Stimulated activated CD4-positive, alpha-beta T cell treated with anti-CD3 and anti-CD28 coated beads, Interleukin-1b, Interleukin-23, amount 100 ng/mL, for 24 hours (primary cell): ENCODE measurements at places on chromosomes 13 and 19.

DNA sequence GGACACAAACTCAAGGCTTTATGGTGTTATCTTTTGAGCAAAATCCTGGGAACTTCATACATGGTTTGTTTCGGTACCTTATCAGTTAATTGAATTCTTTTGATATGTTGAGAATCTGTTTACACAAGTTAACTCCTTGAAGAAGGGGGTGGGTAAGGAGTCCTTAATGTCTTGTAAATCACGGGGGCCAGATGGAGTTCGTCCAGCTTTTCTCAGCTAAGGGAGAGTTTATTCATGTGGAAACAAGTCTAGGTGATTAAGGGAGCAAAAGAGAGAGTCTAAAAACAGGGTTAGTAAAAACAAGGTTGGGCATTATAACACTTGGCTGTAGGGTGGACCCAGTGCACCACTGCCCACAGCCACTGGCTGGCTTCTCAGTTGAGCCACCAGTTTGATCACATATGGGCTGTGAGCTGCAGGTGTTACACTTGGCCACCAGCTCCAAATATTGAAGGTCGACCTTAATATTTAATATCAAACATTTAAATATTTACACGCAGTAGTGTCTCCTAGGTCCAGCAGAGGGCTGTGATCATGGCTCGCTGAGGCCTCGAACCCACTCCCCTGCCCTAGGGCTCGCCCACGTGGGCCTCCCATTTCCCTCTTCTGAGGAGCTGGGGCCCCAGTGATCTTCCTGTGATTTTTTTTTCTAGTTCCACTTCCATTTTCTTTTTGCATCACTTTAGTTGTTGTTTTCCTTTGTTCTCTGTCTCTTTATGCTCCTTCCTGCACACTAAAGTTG lies 21.0 kb upstream of the ZNF43 start:
- no peak for DNase-seq

DNA sequence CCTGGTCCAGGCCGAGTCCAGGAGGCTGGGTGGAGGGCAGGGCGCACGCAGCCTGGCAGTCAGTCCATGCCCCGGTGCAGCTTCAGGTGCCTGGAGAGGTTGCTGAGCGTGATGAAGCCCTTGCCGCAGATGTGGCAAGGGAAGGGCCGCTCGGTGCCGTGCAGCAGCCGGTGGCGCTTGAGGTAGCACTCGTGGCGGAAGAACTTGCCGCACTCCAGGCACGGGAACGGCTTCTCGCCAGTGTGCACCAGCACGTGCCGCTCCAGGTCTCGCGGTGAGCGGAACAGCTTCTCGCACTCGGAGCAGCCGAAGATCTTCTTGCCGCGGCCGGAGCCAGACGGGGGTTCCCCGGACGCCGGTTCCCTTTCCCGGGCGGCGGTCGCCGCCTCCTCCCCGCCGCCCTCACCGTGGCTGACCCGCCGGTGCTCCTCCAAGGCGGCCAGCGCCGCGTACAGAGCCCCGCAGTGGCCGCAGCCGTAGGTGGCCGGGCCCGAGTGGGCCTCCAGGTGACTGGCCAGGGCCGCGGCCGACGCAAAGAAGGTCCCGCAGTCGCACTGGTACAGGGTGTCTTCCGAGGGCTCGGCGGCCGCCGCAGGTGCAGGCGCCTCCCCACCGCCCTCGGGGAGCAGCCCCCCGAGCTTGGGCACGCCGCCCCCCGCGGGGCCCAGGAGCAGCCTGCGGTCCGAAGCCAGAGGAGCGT lies 6.8 kb downstream of the FIZ1 start:
- no peak for DNase-seq

GRCh38 chr19:24054044-24054935 lies 32.7 kb upstream of the ZNF254 start:
- DNase-seq: no peak

DNA sequence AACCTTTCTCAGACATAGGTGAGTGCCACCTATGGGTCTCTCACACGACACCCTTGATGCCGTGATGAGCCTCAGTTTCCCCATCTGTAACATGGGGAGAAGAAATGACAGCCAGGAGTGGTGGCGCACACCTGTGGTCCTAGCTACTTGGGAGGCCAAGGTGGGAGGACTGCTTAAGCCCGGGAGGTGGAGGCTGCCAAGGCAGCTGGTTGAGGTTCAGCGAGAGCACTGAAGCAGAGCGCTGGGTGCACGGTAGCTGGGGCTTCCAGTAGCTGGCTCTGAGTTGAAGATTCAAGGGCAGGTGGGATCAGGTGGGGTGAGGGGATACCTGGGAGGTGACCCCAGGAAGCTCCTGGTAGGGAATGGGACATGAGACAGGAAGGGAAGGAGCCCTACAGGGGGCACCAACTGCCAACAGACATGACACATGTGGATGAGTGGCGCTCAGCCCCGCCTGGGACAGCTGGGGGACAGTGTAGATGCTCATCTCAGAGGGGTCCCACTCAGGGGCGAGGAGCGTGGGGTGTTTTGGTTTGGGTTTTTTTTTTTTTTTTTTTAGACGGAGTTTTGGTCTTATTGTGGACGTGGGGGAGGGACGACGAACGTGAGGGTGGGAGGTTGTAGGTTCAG lies 6.5 kb upstream of the SSBP4 start:
- DNase-seq: no peak

DNA sequence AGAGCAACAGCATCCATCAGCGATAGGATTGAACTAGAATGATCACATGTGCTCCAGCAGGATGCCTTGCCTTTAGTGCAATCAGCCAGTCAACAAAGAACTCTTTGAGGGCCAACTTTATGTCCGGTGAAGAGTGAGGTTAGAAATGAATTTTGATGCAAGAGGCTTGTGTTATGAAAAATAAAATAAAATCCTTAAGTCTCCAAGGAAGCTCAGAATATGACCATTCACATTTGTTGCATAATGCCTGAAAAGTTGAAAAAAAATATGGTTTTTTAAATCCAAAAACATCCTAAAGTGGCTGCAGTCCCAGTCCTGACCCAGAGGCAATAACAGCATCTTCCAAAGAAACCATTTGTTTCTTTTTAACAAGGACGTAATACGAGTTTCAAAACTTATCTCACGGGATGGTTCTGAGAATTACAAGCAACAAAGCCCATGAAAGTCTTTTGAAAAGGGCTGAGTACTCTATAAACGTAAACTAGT lies 61.3 kb downstream of the DCLK1 start:
- no peak for DNase-seq

GRCh38 chr13:29909081-29909730 lies 58.8 kb upstream of the UBL3 start:
- no peak for DNase-seq

DNA sequence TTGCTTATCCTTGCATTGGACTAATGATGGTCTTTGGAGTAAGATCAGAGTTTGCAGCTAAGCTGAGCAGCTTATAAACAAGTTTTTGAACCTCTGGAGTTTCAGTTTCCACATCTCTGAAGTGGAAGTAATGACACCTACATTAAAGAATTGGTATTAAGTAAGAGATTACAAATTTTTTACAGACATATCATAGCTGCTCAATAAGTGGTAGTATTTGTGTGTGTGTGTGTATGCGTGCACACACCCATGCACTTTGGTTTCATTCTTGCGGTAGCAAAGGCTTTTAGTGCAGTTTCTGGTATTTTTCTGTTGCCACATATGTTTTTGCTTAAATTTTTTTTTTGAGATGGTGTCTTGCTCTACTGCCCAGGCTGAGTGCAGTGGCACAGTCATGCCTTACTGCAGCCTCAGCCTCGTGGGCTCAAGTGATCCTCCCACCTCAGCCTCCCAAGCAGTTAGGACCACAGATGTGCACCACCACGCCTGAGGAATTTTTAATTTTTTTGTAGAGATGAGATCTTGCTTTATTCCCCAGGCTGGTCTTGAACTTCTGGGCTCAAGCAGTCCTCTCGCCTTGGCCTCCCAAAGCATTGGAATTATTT lies 4.5 kb downstream of the NAA16 start:
- no peak for DNase-seq

- DNase-seq: peak; percentile 72
These were observed at the start of gene ZNF529 for GRCh38 chr19:36573020-36573894. Gene ZNF529 (minus strand): TSS chr19:36573292. CDS start chr19:36572346, 946 bp downstream.

DNA sequence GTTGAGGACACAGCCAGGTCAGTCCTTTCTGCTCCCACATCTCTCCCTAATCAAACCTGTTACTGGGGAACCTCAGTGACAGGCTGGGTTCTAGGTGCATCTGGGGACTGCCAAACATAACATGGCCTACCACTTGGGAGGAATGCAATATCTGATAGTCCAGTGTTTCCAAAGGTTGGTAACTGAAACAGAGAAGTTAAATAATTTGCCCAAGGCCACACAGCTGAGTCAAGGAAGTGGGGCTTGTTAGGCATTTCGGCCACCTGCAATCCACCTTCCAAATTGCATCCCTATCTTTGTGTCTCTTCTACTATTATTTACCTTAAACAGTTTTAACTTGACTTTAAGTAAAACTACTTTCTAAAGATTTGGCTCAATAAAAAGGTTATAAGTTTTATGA lies 731.3 kb downstream of the UQCRFS1 start:
- no peak for DNase-seq

GRCh38 chr19:1893791-1894190 lies 8.5 kb upstream of the ABHD17A start:
- no peak for DNase-seq

DNA sequence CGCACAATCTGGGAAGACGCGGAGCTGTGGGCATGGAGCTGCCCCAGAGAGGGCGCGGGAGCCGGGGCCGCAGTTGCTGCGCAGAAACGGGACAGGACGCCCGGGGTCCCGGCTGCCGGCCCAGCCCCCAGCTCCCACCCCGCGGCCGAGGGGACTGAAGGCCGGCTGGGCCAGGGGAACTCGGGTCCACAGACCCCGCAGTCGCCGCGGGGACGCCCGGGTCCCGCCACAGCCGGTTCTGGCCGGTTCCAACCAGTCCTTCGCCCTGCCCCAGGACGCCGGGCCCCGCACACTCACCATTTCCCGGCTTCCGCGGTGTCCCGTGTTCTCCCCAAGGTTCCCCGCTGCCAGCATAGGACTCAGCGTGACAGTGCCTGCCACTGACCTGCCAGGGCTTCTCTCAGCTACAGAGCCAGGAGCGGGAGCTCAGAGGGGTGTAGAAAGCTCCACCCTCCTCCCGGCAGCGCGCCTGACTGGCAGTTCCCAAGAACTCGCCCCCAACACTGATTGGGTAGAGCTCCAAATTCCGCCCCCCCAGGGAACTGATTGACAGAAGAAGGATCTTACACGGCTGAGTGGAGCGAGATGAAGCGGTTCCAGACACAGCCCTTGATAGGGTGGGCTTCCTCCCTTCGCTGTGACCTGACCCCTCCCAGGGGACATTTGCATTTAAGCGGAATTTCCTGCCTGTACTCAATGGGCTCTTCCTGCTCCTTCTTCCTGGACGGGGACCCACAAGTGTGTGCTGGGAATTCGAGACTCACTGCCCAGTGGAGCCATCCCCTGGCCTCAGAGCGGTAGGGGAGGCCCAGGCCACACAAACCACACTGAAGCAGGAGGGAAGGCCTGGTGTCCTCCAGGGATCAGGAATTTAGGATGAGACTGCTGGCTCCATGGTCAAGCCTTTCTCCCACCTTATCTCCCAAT lies at the start of gene ZNF442:
Gene ZNF442, minus strand, starts transcription at position 448 of the 927 bp plus-strand sequence. CDS start 2,052 bp downstream, outside the sequence.
- peak; percentile 66 for DNase-seq

GRCh38 chr19:38072776-38073750 lies 151.0 kb downstream of the DPF1 start:
- no peak for DNase-seq

DNA sequence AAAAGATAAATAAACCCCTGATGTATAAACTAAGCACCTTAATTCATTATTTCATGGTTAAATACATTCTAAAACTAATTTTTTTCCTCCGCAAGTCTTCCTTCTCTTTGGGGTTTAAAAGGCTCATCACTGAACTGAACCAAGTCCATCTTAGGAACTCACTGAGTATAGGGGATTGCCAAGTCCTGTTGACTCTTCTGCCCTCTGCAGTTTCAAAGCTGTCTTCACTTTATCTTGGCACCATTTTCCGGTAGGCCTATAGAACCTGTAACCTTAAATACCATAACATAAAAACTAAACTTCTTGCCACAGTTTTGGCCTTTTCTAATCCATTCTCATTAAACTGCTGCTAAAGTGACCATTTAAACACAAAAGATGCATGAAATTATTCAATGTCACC lies 66.5 kb upstream of the USPL1 start:
- DNase-seq: no peak

DNA sequence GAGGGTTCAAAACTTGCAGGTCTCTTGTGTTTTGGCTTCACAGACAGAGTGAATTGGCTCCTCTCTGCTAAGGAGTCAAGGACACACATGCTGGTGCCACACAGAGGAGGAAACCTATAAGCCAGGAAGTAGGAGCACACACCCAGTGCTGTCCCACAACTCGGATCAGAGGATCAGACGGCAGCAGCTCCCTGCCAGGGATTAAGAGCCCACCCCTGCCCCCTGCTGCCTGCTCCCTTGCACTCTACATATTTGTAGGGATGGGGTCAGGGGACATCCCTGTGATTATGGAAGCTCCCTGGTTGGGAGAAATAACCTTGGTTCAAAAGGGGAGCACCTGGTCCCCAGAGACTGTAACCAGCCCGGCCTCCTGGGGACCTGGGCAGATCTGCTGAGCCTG lies 77.5 kb upstream of the CLDN10 start:
- DNase-seq: no peak

DNA sequence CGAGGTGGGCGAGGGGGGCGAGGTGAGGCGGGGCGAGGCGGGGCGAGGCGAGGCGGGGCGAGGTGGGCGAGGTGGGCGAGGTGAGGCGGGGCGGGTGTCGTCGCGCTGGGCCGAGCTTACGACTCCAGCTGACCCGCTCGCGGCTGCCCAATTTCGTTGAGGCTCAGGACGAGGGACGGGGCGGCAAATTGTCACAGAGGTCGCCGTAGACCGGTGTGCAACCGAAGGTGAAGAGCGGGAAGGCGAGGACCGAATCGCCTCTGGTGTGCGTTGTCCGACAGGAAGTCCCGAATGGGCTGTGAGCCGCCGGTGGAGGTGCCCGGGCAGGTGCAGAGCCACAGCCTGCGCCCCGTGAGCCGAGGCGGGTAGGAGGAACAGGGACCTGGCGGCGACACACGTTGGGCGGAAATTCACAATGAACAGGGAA lies at the start of gene LACC1:
Gene LACC1, plus strand, starts transcription at position 150 of the 427 bp plus-strand sequence. CDS start 1,082 bp downstream, outside the sequence.
- no peak for DNase-seq
